Left ventricle myocardium superior (tissue), 1 donor: ENCODE measurements at places on chromosomes 3 and 15. TPM values are rescaled to one million over a fixed set of nuclear protein-coding genes. Genes with fewer than 3 reads are reported as not detected.
A peak's percentile ranks its signal among the peaks of the same experiment; 100 is the strongest.

DAZL gene
- total RNA-seq: not detected

- no peak for DNase-seq
These were observed 3.3 kb upstream of the IL17RE start for GRCh38 chr3:9899289-9899791.

SOX14 gene
- total RNA-seq: not detected

PRR23A gene
- total RNA-seq: not detected

HRH1 gene
- 1.4 TPM for total RNA-seq

DNA sequence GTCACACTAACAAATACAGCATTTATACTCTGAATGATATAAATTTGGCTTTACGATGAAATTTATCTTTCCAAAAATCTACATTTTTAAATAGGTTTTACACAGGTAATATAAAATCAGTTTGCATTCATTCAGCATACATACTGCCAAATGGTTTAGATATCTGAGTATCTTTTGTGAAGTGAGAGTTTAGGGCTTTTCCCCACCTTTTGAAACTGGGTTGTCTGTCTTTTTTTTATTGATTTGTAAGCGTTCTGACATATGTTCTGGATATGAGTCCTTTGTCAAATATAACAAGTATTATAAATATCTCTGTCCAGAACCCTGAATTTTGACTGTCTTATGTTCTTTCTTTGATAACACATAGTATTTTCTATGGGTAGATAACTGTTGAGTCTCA is 42.4 kb downstream of the GABPB1 start:
- DNase-seq: no peak

DNA sequence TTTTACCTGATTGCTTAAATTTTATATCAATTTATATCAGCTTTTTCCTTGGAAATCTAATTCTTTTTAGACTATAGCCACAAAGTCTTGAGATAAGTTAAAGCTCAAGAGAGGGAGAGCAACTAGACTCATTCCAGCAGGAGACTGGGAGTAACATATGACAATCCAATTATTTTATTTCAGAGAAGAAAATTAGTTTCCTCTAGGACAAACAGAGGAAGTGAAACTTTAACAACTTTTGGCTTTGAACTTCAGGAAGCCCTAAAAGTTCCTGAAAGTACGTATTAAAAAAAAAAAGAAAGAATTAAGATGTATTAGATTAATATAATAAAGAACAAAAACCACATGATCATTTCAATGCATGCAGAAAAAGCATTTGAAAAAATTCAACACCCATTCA is 13.9 kb upstream of the UBE2E2 start:
- no peak for DNase-seq

BOC gene
- 5.5 TPM for total RNA-seq

PCLAF gene
- 0.20 TPM for total RNA-seq

GP5 gene
- not detected for total RNA-seq

- no peak for DNase-seq
These were observed 40.5 kb upstream of the CDV3 start for GRCh38 chr3:133532951-133533350.

RPN1 gene
- total RNA-seq: 104 TPM

DNA sequence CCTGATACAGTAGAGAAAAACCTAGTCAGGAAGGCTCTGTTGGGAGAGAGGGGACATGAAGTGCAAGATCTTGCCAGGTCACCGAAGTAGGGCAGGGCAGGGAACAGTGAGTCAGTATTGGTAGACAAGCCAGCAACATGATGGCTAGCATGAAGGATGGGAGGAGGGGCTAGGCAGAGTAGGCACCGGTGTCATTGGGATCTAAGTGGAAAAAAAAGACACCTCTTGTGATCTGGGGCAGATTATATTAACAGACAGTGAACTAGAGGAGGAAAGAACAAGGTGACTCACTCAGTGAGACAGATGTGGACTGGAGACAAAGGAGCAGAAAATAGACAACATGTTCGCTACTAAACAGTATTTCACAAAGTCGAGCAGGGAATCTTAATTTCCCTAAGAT is 149.2 kb upstream of the SLC24A5 start:
- DNase-seq: no peak

GNB4 gene
- total RNA-seq: 16.3 TPM

- no peak for DNase-seq
These were observed 479.4 kb downstream of the NTRK3 start for GRCh38 chr15:87777054-87777561.

- peak; percentile 81 for DNase-seq
These were observed 91.0 kb upstream of the RPL32 start for GRCh38 chr3:12932347-12932746.

MRPL46 gene
- 68.6 TPM for total RNA-seq

- peak; percentile 79 for DNase-seq
These were observed at the start of gene SPESP1 for GRCh38 chr15:68930268-68931022. SPESP1 (plus strand) TSS chr15:68930525; CDS start chr15:68930654, 129 bp downstream.

GRCh38 chr15:81723701-81724100 is 322.1 kb downstream of the MEX3B start:
- DNase-seq: no peak

PGBD4 gene
- 1.7 TPM for total RNA-seq

- no peak for DNase-seq
These were observed 154.5 kb upstream of the SATB1 start for GRCh38 chr3:18579661-18580060.

LNP1 gene
- total RNA-seq: 2.8 TPM

- DNase-seq: no peak
These were observed 67.9 kb downstream of the ULK4 start for GRCh38 chr3:41893977-41894376.

DNA sequence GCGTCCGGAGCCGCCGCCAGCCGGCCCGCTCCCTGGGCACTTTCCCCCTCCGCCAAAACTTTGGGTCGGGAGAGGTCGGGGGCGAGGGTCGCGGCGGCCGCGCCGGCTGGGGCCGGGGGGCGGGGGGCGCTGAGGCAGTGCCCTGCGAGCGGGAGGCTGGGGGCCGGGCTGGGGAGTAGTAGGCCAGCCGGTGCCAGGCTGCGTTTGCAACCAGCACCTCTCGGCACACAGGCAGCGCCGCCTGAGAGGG is 452 bp downstream of the BBX start:
- DNase-seq: peak; percentile 72

ACTC1 gene
- total RNA-seq: 14,086 TPM

GRCh38 chr3:9951962-9952805 is at the start of gene PRRT3:
PRRT3 (minus strand) TSS chr3:9952408; CDS start chr3:9950115, 2,293 bp downstream.
- peak; percentile 54 for DNase-seq

DNA sequence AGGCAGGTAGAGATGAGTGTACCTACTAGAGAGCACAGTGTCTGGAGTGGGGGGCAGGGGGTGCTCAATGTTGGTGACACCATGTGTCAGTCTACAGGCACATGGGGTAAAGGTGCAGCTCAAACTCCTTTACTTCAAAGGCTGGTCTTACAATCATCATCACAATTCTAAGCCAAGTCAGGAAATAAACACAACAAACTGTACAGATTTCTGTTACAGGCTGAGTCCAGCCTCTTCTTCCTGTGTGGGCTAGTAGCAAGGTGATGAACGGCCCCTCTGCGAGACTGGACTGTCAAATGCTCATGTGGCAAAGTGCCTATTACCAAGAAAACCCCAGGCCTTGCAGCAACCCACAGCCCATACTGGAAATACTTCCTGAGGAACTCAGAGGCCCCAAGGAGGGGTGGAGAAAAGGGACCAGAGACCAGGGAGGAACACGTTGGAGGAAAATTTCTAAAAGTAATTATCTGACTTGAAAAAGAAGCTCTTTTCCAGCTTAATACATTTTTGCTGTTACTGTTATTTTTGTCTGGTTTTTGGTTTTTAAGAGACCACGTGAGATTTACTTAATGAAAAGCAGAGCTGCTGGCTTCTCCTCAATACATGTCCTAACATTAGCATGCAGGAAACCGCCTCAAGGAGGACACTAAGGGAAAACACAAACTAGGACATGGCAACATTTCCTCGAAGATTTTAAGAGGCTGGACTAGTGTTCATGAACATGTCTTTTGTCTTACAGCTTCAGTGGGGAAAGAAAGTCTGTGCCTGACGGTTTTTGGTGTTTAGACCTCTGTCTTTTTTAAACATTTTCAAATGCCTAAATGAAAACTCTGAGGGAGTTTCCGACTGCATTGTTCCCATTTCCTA is 29.5 kb downstream of the TBC1D2B start:
- no peak for DNase-seq

- no peak for DNase-seq
These were observed 1.5 kb downstream of the FAH start for GRCh38 chr15:80154336-80154735.

DNA sequence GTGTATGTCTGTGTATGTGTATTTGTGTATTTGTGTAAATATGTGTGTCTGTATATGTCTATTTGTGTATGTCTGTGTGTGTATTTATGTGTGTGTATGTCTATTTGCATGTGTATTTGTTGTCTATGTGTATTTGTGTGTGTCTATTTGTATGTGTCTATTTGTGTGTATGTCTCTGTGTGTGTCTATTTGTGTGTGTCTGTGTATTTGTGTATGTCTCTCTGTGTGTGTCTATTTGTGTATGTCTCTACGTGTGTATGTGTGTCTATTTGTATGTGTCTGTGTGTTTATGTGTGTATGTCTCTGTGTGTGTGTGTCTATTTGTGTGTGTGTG is 30.4 kb downstream of the PTH1R start:
- no peak for DNase-seq

ROBO1 gene
- 6.0 TPM for total RNA-seq

DNA sequence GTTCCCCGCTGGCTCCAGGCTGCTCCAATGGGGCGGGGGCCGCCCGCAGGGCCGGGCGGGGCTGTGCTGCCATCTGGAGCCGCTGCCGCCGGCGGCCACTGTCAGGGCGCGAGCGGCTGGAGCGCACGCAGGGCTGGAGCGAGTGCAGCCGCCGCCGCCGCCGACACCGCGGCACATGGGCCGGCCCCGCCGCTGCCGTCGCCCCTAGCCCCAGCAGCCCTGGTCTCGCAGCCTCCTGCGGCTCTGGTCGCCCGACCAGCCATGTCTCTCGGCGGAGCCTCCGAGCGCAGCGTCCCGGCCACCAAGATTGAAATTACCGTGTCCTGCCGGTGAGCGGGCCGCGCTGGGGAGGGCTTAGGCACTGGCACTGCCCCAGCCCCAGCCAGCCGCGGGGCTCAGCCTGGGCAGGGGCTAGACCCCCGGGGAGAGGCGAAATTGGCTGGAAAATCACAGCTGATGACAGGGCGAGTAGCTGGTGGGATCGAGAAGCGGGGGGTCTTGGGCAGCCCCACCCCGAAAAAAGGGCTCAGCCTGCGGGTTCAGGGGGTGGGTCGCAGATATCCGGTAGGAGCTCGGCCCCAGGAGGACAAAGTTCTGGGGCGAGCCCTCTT is at the start of gene CPNE9:
Gene CPNE9, plus strand, starts transcription at position 98 of the 611 bp plus-strand sequence. Its CDS starts 164 bp downstream, at position 262.
- DNase-seq: no peak

GRCh38 chr3:62036726-62037125 is 336.6 kb downstream of the FEZF2 start:
- DNase-seq: no peak

GRCh38 chr3:149547413-149547812 is 72.9 kb downstream of the TM4SF4 start:
- DNase-seq: peak; percentile 75

NEK10 gene
- total RNA-seq: 16.9 TPM
